ENCODE measurements at places on chromosomes 1 and 21.

DNA sequence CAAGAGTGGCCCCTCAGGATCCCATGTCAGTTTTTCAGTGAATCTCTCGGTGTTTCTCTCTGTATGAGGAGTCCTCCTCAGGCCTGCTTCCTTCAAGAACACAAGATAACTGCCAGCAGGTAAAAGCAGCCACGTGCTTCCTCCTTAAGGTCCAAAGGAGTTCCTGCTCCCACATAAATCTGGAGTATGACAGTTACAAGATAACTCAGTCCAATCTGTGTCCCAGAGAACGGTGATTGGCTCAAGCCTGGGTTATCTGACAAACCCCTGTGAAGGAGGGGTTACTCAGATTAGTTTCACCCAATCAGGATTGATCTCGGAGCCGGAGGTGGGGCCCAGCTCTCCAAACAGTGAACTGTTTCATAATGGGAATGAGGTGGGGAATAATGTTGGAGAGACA is 5.8 kb upstream of the ANKRD13C start:
- DNase-seq = no peak

DNA sequence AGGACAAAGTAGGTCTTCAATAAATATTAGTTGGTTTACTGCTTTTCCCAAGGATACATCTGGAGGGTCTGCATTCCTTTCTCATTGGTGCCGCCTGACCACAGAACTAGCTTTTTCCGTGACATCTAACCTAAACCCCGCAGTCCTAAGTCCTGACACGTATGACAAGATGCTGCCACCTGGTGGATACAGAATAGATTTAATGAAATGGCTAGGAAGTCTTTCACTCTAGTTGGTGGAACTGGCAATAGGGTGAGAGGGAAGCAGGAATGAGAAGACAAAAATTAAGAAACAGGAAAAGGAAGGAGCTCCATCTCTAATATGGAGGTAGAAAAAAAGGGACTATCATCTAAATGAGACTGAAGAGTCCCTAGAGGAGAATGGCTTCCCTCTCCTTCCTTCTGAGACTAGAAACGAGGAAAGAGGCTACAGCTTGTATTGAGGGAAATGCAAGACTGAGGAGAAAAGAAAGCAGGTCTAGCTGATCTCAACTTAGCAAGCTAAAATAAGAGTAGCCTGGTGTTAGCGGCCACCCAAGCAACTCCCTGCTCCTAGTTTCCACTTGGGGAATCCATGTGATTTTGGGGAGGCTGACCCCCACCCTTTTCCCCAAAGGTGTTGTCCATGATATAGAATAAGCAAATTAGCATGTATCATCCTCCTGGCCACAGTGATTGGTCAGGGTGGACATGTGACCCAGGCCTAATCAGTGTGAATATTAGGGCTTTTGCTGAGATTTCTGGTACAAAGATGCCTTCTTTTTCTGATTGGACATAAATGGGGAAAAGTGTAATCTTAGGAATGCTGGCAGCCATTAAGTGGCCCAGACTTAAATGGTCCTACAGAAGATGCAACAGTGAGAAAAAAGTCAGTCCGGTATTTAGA is 5.9 kb downstream of the RFX5 start:
- DNase-seq = peak; percentile 82

GRCh38 chr21:36463204-36463603 is 16.7 kb downstream of the CLDN14 start:
- no peak for DNase-seq

- DNase-seq = peak; percentile 8
Measured at GRCh38 chr1:1927751-1928150, 8.7 kb upstream of the TMEM52 start.

GRCh38 chr1:3402258-3403010 is 52.0 kb upstream of the ARHGEF16 start:
- DNase-seq = no peak

DNA sequence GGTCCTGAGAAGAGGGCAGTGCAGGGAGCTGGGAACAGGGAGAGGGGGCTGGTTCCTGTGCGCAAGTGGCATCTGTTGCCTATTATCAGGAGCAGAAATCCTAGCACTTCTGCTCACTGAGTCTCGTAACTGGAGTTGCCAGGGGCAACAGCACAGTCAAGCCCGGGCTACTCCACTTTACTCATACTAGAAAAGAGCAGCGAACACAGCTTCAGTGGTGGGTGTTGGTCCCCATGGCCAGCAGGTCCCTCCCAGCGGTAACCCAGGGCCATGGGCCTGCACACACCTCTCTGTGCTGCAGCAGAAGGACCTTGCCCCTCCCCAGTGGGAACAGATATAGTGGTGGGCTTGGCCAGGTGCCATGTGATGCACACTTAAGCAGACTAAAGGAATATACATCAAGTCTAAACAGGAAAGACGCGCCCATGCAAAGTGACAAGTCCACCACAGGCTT is 8.5 kb downstream of the PYCR2 start:
- no peak for DNase-seq

DNA sequence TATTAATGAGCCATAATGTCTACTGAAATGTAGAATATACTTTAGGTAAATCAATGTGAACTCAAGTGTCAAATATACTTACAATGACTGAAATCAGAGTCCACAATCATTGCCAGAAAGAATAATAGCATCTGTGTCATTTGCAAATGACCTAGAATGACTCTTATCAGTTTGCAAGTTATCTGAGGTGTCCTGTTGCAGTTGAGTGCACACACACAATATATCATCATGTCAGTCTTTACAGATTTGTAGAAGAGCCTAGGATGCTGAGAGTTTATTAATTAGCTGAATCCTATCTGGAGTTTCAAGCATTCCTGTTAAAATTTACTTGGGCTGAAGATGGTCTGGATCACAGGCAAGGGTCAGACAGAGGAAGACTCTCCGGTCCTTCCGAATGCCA is 324.0 kb upstream of the GREM2 start:
- no peak for DNase-seq

- no peak for DNase-seq
Measured at GRCh38 chr1:35587736-35588135, 14.6 kb downstream of the TFAP2E start.

DNA sequence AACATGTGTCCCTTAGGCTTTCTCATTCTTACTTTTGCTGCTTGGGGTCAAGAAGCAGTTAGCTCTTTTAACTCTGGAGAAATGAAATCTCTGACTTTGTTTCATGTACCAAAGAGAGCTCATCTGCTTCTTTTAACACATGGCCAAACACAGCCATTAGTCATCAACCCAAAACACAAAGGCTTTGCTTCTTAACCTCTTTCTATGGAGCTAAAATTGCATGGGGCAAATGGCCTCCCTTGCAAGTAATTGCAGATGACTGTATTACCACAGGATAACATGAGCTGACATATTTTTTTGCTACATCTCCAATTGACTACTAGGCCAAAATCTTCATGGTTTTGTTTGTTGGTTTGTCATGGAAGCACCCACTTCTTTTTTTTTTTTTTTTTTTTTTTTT is 300.9 kb downstream of the BRINP3 start:
- DNase-seq = no peak

DNA sequence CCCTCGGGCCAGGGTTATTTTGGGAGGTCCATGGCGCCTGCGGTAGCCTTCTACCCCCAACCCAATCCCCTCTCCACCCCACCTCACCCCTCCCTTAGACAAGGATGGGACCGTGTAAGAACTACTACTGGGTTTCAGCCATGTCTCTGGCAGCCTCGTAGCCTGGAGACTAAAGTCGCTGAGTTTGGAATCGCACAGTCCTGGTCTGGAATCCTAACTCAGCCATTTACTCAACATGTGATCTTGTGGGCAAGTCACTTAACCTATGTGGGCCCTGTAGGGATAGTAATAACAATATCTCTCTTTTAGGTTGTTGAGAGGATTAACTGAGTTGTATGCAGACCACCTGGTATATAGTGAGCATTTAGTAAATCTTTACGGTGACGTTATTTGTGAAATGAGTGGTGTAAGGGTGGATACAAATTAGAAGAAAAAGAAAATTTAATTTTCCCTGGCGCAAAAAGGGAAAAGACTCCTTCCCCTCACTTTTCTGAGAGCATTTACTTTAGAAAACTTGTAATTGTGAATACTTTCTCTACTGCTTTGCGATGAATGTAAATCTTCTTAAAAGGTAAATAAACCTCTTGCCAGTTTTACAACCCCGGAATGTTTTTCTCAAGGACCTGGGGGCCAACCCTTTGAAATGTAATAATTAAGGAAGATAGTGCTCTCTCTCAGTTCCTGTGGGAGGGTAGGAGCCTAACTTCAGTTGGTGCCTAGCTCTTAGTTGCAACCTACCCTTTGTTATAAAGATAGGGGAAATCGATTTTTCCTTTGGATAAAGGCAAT is 615 bp upstream of the MRPS15 start:
- no peak for DNase-seq

- no peak for DNase-seq
Measured at GRCh38 chr21:21712748-21713520, 714.7 kb downstream of the NCAM2 start.

DNA sequence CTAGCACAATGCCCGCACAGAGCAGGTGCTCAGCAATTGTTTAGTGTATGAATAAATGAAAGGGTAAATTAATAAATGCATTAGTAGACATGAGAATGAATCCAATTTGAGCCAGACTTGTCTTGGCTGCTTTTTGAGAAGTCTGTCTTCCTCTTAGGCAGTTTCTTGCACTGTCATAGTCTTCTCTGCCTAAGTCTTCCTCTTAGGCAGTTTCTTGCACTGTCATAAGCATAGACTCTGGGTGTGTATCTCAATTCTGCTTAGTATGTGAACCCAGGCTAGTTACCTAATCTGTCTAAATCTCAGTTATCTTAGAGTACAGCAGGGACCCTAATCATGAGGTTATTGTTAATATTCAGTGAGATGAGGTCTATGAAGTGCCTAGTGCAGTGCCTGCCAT is 27.2 kb downstream of the NHLH2 start:
- DNase-seq = no peak
